ENCODE measurements at places on chromosomes 5 and 9.
A peak's percentile ranks its signal among the peaks of the same experiment; 100 is the strongest.

DNA sequence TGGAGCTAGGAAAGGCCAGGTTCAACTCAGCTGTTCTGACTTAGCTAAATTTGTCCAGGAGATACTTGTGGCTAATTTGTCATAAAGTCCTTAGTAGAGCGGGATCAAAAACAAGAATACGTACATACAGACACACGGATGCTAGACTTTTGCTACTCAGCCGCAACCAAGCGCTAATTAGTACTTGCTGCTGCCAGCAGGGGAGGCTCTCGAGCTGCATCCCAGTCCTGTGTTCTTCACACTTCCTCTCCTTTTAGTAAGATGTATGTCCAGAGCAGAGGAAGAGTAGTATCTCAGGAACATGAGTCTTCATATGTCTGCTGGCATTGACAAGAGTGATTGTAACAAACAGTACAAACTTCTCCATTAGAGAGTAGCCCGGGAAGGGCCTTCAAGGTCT is 58.3 kb downstream of the CYFIP2 start:
- DNase-seq: no peak

DNA sequence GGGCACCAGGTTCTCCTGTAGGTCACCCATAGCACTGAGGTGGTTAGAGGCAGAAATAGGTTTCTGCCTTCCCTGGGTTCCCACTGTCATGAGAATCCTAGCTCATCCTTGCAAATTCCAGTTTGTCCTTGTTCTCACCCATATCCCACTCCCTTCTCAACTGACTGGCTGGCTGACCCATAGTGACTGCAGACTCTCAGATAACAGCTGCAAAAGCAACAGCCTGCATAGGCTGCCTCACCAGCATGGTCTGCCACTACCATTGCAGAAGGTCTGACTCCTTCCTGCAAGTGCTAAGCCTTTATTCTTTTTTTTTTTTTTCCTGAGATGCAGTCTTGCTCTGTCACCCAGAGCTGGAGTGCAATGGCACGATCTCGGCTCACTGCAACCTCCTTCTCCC is 194.0 kb downstream of the SEMA6A start:
- no peak for DNase-seq

GRCh38 chr5:74382123-74382855 is 258.2 kb downstream of the ENC1 start:
- DNase-seq: no peak

DNA sequence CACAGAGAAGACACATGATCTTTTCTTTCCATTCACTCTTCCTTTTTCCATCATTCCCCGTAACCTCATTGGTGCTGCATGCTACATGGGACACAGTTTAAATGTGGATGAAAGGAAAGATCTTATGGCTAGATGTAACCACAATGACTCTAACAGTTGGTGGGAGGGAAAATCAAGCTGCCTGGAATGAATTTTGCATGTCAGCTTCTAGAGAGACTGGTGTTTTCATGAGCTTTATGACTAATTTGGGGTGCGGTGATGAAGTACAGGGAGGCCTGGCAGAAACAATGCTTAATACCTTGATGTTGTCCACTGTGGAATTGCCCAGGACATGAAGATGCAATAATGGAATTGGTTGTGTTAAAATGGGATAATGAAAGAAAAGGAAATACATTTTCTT is 55.9 kb upstream of the MYO10 start:
- DNase-seq: no peak

DNA sequence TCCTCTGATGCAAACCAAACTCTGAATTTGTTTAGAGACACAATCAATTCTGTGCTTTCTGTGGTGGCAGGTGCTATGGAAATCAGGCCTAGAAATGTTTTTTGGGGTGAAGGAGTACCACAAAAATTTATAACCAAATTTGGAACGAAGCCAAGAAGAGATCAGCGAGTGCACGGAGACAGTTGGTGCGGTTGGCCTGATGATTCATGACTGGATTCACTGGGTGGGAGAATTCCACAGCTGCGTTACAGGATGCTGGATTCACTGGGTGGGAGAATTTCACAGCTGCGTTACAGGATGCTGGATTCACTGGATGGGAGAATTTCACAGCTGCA is 135.6 kb upstream of the IRX4 start:
- DNase-seq: no peak

- no peak for DNase-seq
These were observed 519 bp downstream of the ZER1 start for GRCh38 chr9:128771094-128771721.

GRCh38 chr5:121503111-121503840 is 348.4 kb upstream of the FTMT start:
- peak; percentile 39 for DNase-seq

GRCh38 chr5:136425921-136426320 is 60.6 kb upstream of the TRPC7 start:
- DNase-seq: no peak

- no peak for DNase-seq
These were observed 1.2 kb downstream of the SPRY4 start for GRCh38 chr5:142323480-142324135.

DNA sequence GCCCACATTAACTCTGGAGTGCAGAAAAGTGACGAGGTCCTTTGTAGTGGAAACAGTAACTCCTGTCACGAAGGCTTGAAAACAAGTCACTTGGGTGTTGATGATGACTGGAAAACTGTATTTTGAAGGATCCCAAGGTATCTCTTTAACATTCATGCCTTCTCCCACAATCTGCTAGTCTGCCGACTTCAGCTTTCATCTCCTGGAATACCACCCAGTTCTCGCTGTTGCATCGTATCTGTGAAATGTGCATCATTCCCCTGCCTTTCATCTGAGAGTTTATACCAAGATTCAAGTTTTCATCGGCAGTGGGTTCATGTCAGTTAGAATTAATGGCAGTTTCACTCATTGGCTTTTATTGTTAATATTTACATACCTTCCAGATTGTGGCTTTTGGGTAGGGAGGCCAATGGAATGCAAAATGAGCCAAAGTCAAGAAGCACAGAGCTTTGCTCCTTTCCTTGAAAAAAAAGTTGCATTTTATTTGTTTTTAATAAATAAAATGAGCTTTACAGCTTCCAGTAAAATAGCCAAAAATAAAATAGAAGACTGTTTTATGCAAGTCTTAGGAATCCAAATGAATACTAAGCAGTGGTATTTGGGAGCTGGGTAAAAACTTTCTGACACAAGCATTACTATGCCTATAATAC is 575.2 kb upstream of the WWC1 start:
- no peak for DNase-seq

GRCh38 chr5:170219615-170220014 is 13.2 kb upstream of the C5orf58 start:
- no peak for DNase-seq

- no peak for DNase-seq
These were observed 178.3 kb downstream of the BARX1 start for GRCh38 chr9:93776873-93777272.

DNA sequence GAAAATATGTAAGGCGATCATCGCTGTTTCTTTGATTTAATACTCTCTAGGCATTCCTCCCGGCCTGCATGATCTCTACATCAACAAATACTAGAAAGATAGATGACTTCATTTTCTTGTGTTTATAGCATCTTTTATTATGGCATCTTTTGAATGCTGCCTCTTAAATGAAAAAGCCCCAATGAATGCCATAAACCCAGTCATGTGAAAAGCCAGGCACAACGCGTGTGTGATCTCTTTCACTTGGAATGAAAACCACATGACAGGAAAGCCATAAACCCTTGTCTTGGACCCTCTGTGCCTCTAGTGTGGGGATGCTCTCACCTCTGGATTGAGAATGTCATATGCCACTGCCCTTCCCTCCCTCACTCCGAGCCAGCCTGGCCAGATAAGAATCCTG is 476.2 kb downstream of the SEMA5A start:
- DNase-seq: no peak

- DNase-seq: no peak
These were observed 210.6 kb downstream of the CD180 start for GRCh38 chr5:66986009-66986408.

GRCh38 chr5:149735066-149735465 is 5.0 kb downstream of the PPARGC1B start:
- no peak for DNase-seq

- DNase-seq: peak; percentile 62
These were observed 95.6 kb downstream of the DENND1A start for GRCh38 chr9:123834218-123834888.

GRCh38 chr9:90098408-90098807 is 493.6 kb downstream of the GADD45G start:
- DNase-seq: no peak

DNA sequence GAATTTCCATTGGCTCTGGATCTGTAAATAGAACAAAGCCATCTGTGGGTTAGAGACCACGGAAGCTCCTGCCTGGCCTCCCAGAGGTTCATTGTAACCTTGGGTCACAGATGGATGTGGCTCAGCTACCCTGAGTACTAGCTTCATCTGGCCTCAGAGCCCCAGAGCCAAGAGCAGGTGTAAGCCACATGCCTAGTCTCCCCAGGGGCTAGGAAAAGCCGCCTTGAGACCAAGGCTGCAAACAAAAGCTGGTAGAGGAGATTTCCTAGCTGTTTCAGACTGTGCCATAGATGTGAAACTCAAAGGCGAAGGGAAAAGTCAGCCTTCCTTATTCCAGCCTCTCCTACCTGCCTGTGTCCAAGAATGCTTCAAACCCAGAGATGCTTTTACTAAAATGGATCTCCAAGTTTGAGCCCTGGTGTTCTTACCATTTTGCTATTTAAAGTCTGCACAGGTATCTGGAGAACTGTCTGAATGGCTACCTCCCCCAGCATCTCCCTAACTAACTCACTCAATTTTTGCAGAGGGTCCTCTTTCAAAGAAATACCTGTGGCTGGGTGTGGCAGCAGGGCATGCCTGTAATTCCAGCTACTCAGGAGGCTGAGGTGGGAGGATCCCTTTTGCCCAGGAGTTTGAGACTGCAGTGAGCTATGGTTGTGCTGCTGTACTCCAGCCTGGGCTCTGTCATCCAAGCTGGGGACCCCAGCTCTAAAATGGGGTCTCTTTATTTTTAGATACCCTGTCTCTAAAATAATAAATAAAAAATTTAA is 42.3 kb upstream of the MAP1B start:
- no peak for DNase-seq

DNA sequence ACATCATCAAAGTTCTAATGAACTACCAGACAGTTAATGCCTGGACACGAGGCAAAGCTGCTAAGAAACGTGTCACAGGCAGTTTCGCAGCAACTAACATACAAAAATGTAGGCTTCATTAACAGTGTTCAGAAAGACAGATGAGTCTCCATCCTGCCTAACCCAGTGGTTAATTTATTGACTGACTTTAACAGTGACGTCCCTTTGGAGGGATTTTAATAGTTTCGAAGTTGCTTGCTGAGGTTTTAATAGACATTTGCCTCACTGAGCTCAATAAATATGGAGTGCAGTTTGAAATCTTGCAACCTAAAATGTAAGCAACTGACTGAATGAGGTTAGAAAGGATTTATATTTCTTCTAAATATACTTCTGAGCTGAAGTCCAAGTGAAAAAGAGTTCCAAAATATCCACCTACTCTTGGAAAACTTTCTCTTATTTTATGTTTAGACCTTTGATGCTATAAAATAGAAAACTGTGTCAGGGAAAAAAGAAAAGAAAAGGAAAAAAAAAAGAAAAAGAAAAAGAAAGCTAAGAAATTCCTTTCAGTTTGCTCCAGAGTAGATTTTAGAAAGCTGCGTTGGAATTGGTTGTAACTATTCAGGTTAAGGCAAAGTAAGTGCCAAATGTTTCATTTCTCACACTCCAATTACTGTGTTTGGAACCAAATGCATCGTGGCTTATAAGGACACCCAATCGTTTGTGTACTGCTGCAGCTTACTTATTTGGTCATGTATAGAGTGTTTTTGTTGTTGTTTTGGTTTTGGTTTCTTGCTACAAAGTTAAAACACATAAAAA is 2016.6 kb downstream of the MAT2B start:
- no peak for DNase-seq

DNA sequence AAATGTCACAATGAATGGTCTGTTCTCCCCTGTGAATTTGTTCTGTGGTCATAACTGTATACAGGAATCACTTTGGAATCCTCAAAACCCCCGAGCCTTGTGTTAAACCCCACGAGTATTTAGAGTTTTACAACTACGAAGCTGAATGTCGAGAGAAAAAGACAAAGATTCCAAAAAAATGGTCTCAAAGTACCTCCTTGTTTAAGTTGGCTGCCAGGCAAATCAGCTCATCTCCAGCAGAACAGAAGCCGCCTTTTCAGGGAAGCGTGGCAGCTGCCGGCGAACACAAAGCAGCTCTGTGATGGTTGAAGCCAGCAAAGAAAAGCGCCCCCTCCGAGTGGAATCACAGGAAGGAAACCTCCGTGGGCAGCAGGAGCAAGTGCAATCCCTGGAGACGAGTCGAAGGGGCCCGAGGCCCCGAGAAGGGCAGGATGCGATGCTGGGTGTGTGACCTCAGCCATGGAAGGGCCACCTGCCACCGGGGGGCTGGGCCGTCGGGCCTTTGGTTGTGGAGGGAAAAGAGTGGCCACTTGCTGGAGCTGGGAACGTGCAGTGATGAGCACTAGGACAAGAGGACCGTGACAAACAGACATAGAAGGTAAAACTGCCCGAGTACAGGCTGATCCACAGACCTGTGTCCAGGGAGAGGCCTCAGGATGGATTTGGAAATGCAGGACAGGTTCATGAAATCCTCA is 706.4 kb downstream of the SEMA5A start:
- no peak for DNase-seq

DNA sequence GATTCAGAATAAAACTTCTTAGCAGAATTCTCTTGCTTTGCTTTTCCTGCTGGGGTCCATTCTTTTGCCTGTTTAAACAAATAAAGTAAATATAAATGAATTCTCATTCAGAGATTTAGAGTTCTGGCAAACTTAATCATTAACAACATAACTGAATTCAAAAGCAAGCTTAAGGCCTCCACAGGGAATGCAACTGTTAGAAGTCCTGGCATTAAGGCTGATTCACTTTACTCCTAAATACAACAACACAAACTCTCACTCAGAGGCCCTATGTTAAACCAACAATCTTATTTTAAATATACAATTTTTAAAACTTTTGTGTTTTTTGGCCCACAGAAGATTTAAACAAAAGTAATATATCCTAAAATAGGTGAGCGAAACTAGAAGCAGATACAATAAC is 178.3 kb downstream of the AP3B1 start:
- no peak for DNase-seq

DNA sequence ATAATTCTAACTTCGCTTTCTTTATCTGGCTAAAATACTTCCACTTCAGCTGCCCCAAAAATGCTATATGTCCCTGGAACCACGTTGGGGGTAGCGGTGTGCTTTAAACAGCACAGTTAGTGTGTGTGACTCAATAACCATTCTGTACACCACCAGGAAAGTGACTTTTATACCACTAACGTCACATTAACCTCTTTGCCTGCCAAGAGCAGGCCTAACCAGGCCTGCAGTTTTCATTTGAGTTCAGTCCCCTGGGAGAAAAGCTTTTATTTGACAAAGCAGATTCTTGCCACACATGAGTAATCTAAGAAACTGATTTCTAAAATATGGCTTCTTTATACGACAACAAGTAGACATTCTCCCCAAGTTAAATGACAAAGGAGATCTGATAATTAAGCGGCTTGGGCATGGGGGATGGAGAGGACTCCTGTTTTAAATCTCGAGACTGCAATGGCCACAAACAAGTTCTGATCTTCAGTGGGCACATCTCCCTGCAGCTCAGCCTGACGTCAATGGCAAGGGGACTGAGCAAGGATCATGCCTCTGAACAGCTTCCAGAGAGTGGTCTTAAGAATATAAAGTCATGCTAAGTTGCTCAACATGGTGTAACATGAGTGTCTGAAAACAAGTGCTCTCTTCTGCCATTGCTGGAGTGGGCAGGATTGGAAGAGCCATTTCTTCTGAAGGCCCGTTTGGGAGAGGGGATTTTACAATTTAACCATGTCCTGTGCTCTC is 91.8 kb downstream of the GLIS3 start:
- DNase-seq: peak; percentile 63

All from NCI-H446 (cell line).